ENCODE measurements at places on chromosomes 5 and 9.

DNA sequence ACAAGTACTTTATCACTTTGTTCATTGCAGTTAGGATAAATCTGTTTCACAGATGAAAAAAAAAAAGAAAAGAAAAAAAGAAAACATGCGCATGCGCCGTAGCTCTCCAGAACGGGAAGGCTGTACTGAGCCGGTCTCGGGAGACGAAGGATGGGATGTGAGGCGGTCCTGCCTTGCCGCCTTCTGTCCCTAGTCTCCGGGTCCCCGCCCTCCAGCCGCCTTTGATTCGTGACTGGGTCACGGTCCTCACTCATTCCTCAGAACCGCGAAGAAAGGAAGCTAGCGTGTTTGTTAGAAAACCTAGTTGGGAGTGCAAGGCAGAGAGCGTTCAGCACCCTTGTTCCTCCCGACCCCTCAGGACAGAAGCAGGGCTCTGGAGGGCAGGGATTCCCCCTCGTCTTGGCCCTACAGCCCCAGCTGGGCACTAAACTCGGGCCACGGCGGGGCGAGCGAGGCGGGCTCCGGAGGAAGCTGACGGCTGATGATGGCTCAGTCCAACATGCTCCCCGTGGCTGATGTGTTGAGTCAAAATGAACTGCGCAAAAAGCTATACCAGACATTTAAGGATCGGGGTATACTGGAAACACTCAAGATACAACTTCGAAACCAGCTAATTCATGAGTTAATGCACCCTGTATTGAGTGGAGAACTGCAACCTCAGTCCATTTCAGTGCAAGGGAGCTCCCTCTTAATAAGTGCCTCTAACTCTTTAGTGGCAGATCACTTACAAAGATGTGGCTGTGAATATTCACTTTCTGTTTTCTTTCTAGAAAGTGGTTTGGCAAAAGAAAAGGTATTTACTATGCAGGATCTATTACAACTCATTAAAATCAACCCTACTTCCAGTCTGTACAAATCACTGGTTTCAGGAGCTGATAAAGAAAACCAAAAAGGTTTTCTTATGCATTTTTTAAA lies 40.0 kb downstream of the CPLANE1 start:
- DNase-seq: peak; percentile 16

GRCh38 chr5:62257020-62257367 lies 49.0 kb upstream of the KIF2A start:
- no peak for DNase-seq

DNA sequence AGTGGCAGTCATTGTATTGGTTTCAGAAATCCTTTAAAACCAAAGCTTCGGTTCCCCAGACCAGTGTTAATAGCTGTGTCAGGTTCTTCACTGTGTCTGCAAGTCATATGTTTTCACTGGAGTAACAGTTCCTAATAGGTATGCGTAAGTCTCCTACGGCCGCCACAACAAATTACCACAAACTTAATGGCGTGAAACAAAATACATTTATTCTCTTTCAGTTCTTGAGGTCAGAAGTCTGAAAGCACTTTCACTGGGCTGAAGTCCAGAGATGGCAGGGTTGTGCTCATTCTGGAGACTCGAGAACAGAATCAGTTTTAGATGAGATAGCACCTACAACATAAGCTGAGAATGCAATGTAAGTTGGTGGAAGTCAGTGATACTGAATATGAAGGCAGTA lies 556.2 kb downstream of the TLE4 start:
- no peak for DNase-seq

GRCh38 chr9:34500623-34501267 lies 22.0 kb downstream of the ENHO start:
- DNase-seq: peak; percentile 83

GRCh38 chr9:114248299-114248707 lies 74.6 kb upstream of the ORM1 start:
- no peak for DNase-seq

- DNase-seq: no peak
Observed at GRCh38 chr5:80653502-80653901, 950 bp upstream of the MSH3 start.

DNA sequence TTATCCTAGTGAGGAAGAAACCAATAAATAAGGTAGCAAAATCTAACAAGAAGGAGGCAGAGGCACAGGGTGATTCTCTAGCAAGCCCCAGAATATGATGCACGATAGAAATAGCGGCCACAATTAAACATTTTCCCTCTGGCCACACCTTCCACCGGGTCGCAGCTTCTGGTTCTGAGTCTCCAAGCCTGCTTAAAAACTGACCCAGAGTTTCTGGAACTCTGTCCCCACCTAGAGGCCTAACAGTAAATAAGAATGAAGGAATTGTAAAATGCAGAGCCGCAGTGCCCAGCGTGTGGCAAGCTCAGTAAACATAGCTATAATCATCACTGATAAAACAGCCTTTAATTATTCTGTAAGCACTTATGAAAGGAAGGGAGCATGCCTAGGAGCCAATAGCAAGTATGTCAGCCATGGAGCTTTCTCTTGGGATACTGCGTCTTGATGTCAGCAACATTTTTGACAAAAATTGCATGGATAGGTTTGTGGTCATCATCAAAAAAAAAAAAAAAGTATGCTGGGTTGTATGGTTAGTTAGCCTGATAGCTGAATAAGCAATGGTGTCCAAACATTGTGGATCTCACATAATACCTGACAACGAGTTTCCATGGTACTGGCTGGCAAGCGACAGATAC lies 465.5 kb downstream of the DNAH5 start:
- DNase-seq: no peak

GRCh38 chr5:179407191-179408175 lies 62.2 kb upstream of the ADAMTS2 start:
- DNase-seq: no peak
